ENCODE measurements at places on chromosomes 3 and 15. TPM values are rescaled to one million over a fixed set of nuclear protein-coding genes. Genes with fewer than 3 reads are reported as not detected.

GRCh38 chr15:62343397-62343796 is 178.3 kb upstream of the C2CD4B start:
- DNase-seq = no peak

PLA2G4E gene
- total RNA-seq = 0.08 TPM

GRCh38 chr3:15064299-15064834 is 748 bp downstream of the MRPS25 start:
- no peak for DNase-seq

XIRP1 gene
- 1,123 TPM for total RNA-seq

DNA sequence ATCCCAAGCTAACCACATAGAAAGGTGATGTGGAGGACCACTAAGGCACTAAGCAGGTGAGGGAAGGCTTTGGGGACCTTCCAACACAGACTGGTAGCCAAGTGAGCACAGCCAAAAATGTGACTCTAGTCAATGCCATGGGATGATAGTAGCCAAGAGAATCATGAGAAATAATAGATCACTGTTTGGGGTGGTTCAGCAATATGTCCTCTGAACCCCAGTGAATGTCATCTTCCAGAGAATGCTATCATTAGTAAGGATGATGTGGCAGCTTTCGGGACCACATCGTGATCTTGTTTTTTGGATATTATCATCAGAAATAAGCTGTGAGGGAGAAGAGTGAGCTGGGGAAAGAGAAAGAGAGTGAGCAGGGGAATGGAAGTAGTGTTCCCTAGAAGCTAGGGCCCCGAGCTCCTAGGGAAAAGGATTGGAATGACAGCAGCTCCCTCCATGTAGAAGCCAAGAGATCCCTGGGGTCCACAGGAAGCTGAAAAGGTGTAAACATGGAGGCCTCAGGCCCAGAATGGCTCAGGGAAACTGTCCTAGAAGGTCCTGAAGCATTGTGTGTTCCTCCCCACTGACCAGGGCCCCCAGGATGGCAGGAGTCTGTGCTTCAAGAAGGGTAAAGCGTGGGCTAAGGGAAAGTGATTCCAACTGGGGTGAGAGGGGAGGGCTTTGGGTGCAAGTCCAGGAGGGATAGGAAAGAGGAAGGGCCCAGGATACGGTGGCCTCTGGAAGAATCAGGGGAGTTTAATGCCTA is 56.6 kb upstream of the KLF13 start:
- peak; percentile 47 for DNase-seq

GRCh38 chr3:44906997-44907396 is 32.6 kb downstream of the TGM4 start:
- no peak for DNase-seq

TMEM44 gene
- 5.7 TPM for total RNA-seq
